ENCODE measurements at places on chromosomes 2 and 18.

- DNase-seq: no peak
Observed at GRCh38 chr18:12305930-12306629, 2.0 kb upstream of the TUBB6 start.

GRCh38 chr18:39434223-39434920 is 1868.8 kb upstream of the CELF4 start:
- DNase-seq: no peak

GRCh38 chr2:128264881-128265607 is 53.6 kb downstream of the HS6ST1 start:
- DNase-seq: no peak

GRCh38 chr2:31075941-31076590 is 62.2 kb downstream of the GALNT14 start:
- no peak for DNase-seq

GRCh38 chr2:74876081-74876886 is 42.4 kb downstream of the HK2 start:
- DNase-seq: peak; percentile 58

Measured in C1 segment of cervical spinal cord (tissue), 14 donors.